ENCODE measurements at places on chromosomes 1 and 21.

DNA sequence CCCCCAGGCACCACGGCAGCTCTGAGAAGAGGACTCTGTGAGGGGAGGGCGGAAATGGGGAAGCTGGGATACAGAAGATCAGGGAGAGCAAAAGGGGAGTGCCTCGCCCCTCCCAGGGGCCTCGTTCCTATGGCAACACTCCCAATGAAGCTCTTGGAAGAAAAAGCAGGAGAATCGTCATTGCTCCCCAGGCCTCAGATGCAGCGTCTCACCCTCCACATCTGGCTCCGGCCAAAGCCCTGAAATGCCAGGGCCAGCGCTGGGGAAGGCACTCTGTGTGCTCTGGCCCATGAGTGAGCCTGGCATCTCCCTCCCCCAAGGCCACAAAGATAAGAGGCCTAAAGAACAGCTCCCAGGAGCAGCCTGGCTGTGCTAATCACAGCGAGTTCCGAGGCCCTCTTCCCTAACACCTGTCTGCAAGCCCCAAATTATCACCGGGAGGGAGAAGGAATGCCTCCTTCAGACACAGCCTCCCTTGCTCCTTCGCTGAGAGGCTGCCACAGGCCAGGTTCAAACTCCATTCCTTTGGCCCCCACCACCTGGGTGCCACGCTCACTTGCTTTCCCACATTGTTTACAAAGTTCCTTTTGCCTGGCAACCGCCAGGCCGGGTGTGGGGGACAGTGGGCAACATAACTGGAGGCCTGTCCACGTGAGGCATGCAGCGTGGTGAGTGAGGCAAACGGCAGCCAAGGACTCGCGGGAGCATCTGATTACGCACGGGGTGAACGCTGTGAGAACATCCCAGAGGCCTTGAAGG lies 27.8 kb downstream of the ECE1 start:
- DNase-seq = peak; percentile 81

GRCh38 chr1:245500546-245500945 lies 345.8 kb downstream of the KIF26B start:
- no peak for DNase-seq

DNA sequence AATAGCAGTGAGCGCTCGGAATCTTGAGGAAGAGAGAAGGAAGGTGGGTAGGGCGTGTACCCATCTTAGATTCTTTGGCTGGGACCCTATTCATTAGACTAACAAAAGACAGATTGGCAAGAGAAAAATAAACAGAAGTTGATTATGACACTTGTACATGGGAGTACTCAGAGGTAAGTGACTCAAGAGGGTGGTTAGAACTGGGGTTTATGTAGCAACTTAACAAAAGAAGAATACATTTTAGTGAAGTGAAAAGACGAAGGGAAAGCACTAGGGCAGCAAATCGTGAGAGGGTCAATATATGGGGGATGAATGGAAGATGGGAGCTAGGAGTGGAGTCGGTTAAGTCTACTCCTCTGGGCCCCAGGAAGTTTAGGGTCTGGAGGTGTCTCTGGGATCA lies 25.8 kb upstream of the RCC2 start:
- no peak for DNase-seq

- DNase-seq = no peak
Measured at GRCh38 chr1:166166329-166166697, 488 bp downstream of the FAM78B start.

GRCh38 chr1:230781131-230781530 lies 33.9 kb downstream of the CAPN9 start:
- DNase-seq = no peak

DNA sequence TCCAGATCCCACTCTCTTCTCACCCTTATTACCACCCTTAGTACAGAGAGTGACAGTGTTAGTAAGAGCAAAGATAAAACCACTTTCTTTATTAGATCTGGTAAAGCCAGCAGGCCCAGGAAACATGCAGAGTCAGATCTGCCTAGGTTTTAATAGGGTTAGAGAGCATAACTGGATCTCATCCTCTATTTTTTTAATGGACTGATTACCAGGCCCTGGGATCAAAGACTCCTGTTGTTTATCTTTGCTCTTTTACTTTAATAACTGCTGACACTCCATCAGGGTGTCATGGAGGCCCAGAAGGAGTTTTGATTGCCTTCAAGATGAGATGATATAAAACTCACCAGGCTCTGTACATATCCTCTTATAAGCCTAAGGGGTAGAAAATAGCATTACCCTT lies 45.3 kb upstream of the RGS5 start:
- DNase-seq = no peak

DNA sequence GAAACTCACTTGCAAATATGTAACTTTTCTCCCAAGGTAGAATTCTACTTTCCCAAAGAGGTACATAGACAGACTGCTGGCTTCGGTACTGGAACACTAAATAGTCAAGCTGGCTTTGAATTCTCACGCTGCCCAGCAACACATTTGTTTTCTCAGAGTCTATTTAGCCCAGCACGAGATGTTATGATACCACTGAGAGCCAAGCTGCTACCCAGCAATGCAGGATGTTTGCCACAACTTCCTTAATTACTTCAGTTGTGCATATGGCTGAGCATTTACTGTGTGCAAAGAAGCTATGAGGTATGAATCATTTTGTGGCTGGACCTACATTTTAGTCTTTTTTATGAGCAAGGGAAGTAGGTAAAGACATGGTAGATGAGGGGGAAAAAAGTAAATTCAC lies 793.2 kb downstream of the PLA2G4A start:
- DNase-seq = no peak

GRCh38 chr1:161131523-161132409 lies 701 bp downstream of the DEDD start:
- DNase-seq = no peak

DNA sequence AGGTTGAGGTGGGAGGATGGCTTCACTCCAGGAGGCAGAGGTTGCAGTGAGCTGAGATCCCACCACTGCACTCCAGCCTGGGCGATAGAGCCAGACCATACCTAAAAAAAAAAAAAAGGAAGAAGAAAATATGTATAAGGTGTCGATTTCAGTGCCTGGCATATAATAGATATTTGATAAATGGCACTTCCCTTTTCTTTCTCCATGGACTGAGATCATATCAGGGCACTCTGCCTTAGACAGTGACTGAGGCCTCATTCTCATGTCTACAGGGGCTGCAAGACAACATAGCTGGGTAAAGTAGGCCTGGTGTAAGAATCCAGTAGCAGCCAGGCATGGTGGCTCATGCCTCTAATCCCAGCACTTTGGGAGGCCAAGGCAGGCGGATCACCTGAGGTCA lies 21.2 kb downstream of the PCAT6 start:
- DNase-seq = no peak

- peak; percentile 23 for DNase-seq
Measured at GRCh38 chr1:209884665-209885117, 53.3 kb upstream of the SYT14 start.

- no peak for DNase-seq
Measured at GRCh38 chr1:203603940-203604591, 22.6 kb upstream of the ATP2B4 start.

GRCh38 chr21:42027822-42028765 lies 17.9 kb upstream of the ZBTB21 start:
- DNase-seq = no peak

- peak; percentile 73 for DNase-seq
Measured at GRCh38 chr21:25639551-25640201, 618 bp downstream of the JAM2 start.

- no peak for DNase-seq
Measured at GRCh38 chr1:44296806-44297205, 58.3 kb downstream of the ERI3 start.

DNA sequence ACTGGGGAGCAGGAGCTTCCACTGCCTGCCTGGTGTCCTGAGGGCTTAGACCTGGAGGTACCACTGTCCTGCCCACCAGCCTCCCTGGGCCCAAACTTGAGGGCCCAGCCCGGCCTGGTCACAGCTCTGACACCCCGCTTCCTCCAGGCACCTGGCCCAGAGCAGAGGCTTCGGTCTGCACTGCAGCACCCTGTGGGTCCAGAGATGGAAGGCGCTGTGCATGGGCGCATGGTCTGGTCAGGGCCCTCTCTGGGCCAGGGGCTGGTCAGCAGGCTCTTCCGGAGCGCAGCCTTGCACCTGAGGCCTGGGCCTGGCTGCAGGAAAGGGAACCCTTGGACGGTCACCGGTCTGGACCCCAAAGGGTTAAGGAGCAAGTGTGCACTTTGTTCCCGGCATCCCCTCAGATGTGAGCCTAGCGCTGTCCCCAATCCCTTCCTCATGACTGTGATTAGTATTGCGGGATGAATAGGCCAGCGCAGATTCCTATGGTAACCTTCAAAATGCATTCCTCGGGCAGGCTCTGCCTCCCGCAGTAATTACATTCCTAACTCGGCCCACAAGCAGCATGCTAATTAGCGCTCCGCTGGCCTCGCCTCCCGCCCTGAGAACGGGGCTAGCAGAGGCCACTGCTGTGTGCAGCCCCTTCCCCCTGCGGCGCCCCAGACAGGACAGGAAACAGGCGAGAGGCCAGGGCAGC lies 36.3 kb downstream of the PRDM16 start:
- no peak for DNase-seq

DNA sequence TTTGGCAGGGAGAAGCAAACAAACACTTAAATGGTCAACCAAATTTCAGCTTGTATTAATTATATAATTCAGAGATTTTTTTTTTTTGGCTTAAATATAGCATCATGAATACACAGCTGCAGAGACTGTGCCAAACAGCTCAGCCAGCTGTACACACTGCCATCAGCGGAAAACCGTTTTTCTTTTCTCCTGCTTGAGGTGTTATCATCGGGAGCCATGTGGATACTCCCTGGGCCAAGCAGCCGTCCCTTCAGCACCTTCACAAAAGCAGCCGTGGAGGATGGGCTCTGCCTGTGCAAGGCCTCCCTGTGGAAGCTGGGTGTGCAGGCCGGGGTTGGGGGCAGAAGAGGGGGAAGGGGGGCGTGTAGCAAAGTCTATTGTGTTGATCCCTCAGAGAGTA lies 85.0 kb downstream of the NUF2 start:
- peak; percentile 64 for DNase-seq

GRCh38 chr1:156048663-156049258 lies 4.8 kb downstream of the UBQLN4 start:
- DNase-seq = no peak

DNA sequence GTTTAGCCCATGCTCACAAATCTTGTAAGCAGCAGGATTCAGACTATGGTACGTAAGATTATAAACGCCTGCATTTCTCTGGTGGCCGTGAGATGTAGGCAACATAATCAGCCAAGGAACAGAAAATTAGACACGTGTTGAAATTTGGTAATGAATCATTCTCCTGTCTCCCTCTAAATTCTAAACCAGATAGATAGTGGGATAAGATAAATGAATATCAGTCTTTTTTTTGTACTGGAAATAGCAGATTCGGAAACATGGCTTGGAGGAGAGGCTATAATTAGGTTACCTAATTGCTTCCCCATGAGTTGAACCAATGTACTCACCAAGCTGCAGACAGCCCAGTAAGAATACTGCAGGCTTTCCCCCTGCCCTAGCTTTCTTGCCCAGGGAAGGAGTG lies 172.3 kb downstream of the TGFB2 start:
- no peak for DNase-seq

DNA sequence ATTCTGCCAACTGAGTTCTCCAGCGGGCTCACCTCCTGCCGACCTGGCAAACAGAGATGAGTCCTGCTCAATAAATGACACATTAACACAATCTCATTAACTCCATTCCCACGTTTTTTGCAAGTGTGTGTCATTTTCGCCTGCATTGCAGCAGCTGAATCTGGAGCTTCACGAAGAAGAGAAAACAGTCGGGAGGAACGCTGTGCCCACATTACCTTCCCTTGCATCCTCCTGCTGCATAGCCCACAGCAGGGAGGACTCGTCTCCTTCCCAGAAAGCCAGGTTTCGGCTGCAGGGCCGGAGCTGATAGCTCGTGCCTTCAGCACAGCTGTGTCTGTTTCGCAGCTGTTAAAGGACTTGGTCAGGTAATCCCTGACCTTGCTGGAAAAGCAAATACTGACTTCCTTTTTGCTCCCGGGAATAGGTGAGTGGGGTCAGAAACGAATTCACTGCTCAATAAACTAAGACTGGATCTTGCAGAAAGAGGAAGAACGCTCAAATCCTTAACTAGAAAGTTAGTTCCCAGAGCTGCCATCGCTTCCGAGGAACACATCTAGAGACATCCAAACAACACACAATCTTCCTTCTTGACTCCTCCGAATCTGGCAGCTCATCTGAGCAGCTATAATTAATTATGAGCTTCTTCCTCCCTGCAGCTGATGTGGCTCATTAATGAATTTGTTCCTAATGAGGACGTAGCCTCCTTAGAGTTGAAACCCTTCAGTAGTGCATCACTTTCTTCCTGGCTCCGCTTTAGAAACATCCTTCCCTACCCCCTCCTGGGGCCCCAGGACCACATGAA lies 33.0 kb downstream of the KANK4 start:
- DNase-seq = no peak

GRCh38 chr1:227795732-227796131 lies 19.7 kb upstream of the PRSS38 start:
- no peak for DNase-seq

- no peak for DNase-seq
Measured at GRCh38 chr21:37659874-37660273, 256.4 kb downstream of the KCNJ6 start.

GRCh38 chr1:23864801-23865542 lies 3.1 kb downstream of the FUCA1 start:
- DNase-seq = no peak

GRCh38 chr1:16114527-16115467 lies 41.1 kb downstream of the EPHA2 start:
- no peak for DNase-seq

- no peak for DNase-seq
Measured at GRCh38 chr21:43884861-43885417, 19.9 kb downstream of the AGPAT3 start.

DNA sequence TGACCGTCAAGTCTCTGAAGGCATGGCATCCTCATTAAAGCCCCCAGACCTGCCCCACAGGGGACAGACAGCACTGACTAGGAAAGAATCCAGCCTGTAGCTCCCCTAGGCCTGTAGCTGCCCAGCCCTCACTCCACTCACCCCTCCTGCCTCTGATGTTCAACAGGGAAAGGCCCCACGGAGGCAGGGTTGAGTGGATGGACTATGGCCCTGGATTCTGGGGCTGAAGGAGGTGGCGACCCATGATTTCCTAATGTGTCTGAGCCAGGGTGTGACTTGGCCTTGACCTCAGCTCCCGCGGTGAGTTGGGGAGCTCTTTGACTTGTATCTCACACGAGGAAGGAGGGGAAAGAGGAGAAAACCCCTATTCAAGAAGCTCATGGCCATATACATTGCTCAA lies 238.5 kb upstream of the CSF3R start:
- no peak for DNase-seq

GRCh38 chr21:42337830-42338728 lies 12.7 kb downstream of the TFF2 start:
- DNase-seq = peak; percentile 97

Measured in NCI-H1417 (cell line).